ENCODE measurements at places on chromosomes 11 and 22.
A peak's percentile ranks its signal among the peaks of the same experiment; 100 is the strongest.

GRCh38 chr11:123532131-123532530 lies 102.1 kb downstream of the GRAMD1B start:
- DNase-seq: no peak

DNA sequence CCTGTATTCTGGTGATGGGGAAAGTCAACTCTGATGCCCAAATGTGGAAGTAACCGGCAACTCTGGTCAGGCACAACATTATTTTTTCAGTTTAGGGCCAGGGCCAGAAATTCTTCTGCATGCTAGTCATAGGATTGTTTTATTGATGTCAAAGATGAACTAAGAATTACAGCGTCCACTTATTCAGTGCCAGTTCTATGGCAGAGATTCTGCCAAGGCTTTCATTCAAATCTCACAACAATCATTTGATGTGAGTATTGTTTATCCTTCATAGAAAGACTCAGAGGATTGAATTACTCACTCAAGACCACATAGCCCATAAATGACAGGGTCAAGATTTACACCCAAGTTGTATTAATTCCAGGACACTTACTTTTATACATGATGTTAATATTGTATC lies 87.7 kb downstream of the TMPRSS5 start:
- DNase-seq: no peak

DNA sequence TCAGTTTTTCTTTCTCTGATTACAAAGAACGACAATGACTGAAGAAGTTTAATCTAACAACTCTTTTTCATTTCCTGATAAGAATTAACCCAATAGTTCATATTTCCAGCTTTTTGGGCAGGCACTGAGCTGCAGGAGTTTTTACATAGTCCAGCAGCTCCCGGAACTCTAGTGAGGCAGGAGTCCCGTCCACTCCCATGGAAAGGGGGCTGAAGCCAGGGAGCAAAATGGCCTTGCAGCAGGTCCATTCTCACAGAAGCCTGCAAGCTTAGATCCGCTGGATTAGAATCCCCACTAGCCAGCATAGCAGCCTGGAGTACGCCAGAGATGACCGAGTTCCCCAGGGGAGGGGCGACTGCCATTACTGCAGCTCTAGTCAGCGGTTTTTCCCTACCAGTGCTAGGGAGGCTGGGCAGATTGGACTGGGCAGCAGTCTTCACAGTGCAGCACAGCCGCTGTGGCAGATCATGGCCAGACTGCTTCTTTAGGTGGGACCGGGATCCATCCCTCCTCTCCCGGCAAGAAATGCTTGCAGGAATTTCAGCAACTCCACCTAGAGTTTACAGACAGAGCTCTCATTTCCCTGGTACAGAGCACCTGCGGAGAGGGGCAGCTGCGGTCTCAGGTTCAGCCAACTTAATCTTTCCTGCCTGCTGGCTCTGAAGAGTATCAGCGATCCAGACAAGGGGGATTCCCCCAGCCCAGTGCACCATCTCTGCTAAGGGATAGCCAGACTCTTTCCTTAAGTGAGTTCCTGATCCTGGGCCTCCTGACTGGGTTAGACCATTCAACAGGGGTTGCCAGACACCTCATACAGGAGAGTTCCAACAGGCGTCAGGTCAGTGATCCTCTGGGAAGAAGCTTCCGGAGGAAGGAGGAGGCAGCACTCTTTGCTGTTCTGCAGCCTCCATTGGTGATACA lies 742 bp upstream of the CASP4 start:
- no peak for DNase-seq

- DNase-seq: no peak
These were observed 683.5 kb upstream of the CCDC179 start for GRCh38 chr11:23543651-23544222.

DNA sequence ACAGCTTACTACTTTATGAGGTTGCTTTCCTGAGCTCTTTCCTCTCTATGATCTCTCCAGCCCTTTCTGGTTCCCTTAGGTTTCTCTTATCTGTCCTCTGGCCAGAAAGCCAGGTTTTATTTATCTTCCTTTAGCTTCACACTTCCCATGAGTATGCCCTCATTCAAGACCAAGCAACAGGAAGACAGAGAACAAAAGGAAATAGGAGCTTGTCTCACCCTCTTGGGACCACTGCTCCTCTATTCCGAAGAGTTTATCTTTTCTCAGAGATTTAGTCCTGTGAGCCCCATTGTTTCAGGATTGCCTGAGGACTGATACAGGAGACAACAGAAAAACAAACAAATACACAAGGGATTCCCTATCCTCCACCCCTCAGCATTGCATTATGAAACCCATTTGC lies 62.4 kb upstream of the CCDC179 start:
- DNase-seq: no peak

- peak; percentile 86 for DNase-seq
These were observed 18.1 kb upstream of the BDNF start for GRCh38 chr11:27718346-27718862.

DNA sequence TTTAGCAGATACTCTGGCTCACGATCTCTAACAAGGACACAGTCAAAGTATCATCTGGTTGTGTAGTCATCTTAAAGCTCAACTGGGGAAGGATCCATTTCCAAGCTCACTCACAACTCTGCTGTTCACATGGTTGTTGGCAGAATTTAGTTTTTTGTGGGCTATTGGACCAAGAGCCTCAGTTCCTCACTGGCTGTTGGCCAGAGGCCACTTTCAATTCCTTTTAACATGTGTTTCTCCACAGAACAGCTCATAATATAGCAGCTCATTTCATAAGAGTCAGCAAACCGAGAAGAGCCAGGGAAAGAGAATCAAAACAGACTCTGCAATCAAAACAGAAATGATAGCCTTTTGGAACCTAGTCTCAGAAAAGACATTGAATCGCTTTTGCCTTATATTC lies 22.6 kb downstream of the IZUMO1R start:
- DNase-seq: no peak

- no peak for DNase-seq
These were observed 836.2 kb downstream of the DLG2 start for GRCh38 chr11:84790849-84791427.
